ENCODE measurements at places on chromosomes 4 and X.

DNA sequence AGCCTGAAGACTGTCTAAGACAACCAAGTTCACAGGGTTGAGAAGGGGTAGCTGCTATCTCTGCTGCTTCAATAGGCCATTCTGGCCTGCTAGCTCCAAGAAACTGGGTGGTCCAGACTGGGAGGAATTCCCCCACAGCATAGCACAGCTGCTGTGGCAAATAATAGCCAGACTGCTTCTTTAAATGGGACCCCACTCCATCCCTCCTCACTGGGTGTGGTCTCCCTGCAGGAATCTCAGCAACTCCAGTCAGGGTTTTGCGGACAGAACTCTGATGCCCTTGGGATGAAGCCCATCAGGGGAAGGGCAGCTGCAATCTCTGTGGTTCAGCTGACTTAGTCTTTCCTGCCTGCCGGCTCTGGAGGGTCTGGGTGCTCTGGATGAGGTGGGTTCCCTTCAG lies 1018.6 kb upstream of the DIAPH2 start:
- DNase-seq: no peak

DNA sequence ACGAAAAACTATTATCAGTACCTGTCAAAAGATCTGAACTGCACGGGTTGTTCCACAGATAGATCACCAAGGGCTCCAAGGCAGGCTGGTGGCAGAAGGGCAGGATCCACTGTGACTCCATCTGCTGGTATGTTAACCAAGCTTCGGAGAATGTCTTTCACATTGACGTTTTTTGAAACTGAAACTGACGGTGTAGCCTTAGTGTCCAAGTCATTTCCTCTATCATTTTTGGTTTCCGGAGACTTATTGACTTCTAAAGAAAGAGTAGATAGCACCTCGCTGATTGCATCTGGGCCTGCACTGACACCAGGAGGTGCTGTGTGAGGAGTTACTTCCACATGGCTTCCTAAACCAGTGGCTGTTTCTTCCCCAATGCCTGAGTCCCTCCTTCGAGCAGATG lies 186.9 kb downstream of the LRBA start:
- peak; percentile 28 for DNase-seq

GRCh38 chrX:110578270-110578669 lies 217.3 kb downstream of the CHRDL1 start:
- DNase-seq: no peak

DNA sequence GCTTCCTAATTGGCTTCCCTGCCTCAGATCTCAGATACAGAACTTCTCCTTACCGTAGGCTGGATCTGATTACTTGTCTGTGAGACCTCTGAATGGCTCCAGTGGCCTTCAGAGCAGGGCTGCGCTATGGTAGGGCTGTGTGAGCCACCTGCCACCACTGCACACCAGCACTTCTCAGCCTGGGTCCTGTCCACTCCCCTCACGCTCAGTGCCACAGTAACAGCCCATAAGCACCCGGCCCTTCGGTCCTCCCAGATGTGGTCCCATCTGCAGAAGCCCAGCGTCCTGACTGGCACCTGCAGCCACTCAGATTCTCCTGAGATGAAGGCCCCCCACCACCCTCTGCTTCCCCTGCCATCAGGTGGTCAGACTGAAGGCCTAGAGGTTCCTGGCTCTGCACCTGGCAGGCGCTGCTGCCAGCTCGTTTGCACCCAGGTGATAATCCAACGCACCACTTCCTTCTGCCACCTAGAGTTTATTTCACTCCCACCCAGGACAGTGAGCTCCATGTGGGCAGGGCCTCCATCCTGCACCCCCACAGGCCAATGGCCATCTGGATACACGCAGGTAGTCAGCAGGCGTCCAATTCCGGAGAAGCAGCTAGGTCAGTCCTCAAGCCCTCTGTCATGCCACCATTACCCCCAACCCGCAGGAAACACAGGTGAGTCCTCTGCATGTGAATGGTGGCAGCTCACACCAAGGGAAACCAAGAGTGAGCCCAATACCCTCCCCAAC lies 5.4 kb downstream of the WDR1 start:
- DNase-seq: no peak

DNA sequence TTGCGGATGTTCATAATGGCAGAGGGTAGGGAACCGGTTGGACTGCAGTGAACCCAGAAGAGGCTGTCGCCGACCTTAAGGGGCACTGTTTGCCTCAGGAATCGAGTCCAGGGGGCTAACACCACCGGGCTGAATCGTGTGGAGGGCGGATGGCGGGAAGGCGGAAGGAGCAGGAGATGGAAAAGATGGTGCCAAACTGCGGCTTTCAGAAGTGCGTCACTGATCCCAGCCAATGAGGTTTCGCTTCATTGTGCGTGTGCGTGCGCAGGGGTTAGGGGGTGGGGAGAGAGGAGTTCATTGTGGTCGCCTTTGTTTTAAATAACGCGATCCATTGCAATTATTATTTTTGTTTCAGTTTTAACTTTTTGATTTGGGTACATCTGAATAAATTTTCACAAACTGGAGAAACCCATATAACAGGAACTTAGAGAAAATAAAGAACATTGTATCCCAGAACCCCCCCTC lies at the start of gene NAA11:
Gene NAA11, minus strand, starts transcription at position 198 of the 465 bp plus-strand sequence. Its CDS starts 184 bp downstream, at position 14.
- DNase-seq: no peak

- no peak for DNase-seq
Observed at GRCh38 chr4:83285055-83285407, 433 bp upstream of the COQ2 start.

DNA sequence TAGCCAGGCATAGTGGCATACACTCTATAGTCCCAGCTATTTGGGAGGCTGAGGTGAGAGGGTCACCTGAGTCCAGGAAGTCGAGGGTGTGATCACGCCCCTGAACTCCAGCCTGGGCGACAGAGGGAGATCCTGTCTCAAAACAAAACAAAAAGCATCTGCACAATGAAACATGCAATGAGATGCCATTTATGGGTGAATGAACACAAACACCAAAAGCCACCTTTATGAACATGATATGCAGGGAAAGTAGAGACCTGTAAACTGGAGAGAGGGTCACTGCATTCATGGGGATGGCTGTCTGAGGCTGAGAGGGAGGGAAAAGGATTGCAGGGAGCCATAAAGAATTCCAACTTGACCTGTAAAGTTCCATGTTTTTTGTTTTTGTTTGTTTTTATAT lies 70.7 kb downstream of the EVC start:
- DNase-seq: no peak

Data from activated T-helper 9 cell treated with anti-CD3 and anti-CD28 coated beads, Interleukin-2, amount 50 U/mL, for 16 hours (primary cell).